ENCODE measurements at places on chromosomes 11 and 22. TPM values are rescaled to one million over a fixed set of nuclear protein-coding genes. Genes with fewer than 3 reads are reported as not detected.
A peak's percentile ranks its signal among the peaks of the same experiment; 100 is the strongest.

PTPRCAP gene
- not detected for total RNA-seq

- peak; percentile 8 for DNase-seq
Observed at GRCh38 chr22:19085233-19085718, 36.9 kb downstream of the DGCR2 start.

DNA sequence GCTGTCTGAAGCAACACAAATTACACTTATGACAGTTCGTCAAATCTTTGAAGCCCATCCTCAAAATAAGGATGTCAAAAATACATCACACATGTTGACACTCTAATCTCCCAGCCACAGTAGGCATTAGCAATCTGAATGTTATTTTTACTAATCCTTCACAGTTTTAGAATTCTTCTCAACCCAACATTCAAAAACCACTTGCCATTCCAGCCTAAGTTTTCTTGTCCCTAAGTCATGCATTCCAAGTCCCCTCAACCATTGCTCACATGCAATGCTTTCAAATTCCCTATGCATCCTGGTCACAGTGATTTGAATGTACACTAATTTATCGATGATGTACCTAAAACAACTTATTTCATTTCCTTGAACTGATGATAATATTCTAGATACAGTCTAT lies 7.5 kb downstream of the BDNF start:
- DNase-seq, result no peak

DNA sequence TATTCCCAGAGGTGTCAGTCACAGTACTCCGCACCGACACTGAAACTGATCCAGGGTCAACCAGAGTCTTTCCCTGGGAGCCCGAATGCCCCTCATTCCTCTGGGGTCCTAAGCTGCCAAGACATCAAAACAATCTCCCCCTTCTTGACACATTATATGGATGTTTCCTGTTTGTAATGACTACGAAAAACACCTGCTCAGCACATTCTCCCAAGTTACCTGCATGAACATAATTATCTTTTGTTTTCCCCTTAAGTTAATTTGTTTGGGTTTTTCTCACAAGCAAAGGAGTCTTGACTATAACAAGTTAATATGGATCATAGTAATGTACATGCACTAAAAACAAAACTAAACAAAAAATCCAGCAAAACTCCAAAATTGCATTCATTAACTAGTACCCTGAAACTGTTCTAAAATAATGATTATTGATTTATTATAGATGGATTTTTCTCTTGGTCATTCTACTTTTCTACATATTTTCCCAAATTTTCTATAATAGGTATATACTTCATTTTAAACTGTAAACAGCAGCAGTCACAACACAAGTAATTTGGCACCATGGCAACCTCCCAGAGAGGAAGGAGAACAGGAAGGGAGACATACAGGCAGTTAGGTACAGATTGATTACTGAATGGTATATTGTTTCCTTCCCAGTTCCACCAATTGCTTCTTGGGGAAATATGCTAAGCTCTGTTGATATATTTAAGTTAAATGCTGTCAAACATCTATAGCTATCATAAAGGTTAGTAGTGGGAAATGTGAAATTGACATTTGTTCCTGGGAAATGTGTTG lies 631.5 kb downstream of the METTL15 start:
- DNase-seq, result no peak

DNA sequence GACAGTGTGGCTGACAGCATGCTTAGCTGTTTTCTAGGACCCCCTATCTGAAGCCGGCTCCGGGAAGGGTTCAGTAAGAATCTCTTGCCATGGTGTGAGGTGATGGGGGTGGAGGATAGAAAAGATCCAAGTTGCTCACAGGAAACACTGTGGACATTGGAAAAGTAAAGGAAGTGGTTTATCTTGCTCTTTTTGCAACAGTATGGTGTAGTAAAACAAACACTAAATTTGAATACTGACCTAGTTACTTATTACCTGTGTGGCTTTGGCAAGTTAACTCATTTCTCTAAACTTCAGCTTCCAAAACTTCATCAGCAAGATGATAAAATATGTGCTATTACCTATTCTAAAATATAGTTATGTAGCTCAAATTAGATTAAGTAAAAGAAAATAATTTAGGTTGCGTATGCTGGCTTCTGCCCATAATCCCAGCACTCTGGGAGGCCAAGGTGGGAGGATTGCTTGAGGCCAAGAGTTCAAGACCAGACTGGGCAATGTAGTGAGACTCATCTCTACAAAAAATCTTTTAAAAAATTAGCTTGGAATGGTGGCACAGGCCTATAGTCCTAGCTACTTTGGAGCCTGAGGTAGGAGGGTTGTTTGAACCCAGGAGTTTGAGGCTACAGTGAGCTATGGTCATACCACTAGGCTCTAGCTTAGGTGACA lies 51.6 kb upstream of the APOA1 start:
- no peak for DNase-seq

DNA sequence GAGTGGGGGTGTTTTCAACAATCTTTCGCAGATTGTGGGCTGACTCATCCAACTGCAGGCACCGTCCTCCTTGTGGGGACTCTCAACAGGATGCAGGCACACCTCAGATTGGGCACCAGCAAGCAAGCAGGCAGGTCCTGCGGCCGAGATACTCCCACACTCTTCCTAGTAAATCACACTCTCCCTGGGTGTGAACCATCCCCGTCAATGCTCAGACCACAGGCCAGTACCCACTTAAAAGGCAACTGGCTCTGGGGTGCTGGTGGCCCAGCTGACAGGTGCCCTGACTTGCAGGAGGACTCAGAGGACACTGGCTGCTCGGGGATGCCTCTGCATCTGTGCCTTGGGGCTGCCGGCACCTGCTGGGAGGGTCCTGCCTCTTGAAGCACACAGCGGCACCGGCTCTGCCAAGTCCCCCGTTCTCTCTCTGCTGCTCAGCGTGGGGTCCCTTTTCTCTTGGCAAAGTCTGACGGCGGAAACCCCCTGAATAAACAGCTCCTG lies 282.5 kb downstream of the CTTN start:
- no peak for DNase-seq

- no peak for DNase-seq
Observed at GRCh38 chr22:50683086-50683993, 10.7 kb downstream of the SHANK3 start.

- no peak for DNase-seq
Observed at GRCh38 chr11:86802601-86803051, 2.3 kb downstream of the PRSS23 start.

VPREB3 gene
- not detected for total RNA-seq

- no peak for DNase-seq
Observed at GRCh38 chr11:11284481-11284880, 68.6 kb downstream of the CSNK2A3 start.

DNA sequence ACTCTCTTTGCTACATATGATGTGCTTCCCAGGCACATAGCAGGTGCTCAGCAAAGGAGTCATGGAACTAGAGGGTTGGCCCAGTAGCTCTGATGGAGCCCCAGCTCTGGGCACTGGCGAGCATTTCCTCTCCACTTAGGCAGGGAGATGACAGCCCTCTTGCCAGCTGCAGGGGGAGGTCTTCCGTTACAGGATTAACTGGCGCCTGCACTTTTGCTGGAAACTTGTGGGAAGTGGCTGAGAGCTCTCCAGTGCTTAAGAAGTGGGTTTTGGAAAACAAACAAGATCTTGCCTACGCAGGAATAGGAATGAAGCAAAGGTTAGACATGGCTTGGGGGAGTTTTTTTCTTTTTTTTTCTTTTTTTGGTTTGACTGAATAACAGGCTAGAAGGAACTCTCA lies 75.5 kb downstream of the MICAL2 start:
- peak; percentile 93 for DNase-seq

- DNase-seq, result peak; percentile 5
Observed at GRCh38 chr22:48393041-48393370, 1434.7 kb downstream of the BRD1 start.

- no peak for DNase-seq
Observed at GRCh38 chr22:20392983-20393704, 807 bp upstream of the ZNF74 start.

ACRV1 gene
- not detected for total RNA-seq

GAS2 gene
- total RNA-seq, result not detected

PTPRJ gene
- total RNA-seq, result 7.7 TPM

- DNase-seq, result no peak
Observed at GRCh38 chr11:16867097-16867496, 128.7 kb downstream of the C11orf58 start.

- DNase-seq, result no peak
Observed at GRCh38 chr22:31227186-31227585, 15.1 kb downstream of the LIMK2 start.

- DNase-seq, result no peak
Observed at GRCh38 chr11:75424396-75424795, 8.6 kb downstream of the KLHL35 start.

GRCh38 chr11:23398052-23398451 lies 537.8 kb upstream of the CCDC179 start:
- no peak for DNase-seq

FJX1 gene
- total RNA-seq, result 30.5 TPM

DNA sequence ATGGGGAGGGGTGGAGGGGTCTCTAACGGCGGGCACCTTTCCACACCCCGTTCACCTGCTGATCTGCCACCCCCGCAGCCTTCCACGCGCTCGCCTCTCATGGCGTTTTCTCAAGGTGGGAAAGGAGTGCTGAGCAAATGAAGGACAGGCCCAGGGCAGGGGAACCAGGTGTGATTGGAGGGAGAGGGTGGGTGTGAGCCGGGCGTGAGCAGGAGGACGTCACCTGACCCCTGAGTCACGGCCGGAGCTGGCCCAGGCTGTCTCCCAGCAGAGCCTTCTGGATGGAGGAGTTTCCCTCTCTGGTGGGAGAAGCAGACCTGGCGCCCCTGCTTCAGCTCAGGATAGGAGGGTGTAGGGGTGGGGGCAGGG lies 14.0 kb upstream of the ARHGAP8 start:
- DNase-seq, result no peak

- DNase-seq, result peak; percentile 74
Observed at GRCh38 chr11:58575377-58576020, at the start of gene LPXN. Gene LPXN (minus strand): TSS chr11:58575856. CDS start chr11:58575772, 84 bp downstream.

- peak; percentile 61 for DNase-seq
Observed at GRCh38 chr22:31944700-31945442, 536 bp downstream of the YWHAH start.
